Activated effector memory CD4-positive, alpha-beta T cell treated with anti-CD3 and anti-CD28 coated beads, Interleukin-2, amount 50 U/mL, for 16 hours (primary cell): ENCODE measurements at places on chromosomes 13 and 19.

DNA sequence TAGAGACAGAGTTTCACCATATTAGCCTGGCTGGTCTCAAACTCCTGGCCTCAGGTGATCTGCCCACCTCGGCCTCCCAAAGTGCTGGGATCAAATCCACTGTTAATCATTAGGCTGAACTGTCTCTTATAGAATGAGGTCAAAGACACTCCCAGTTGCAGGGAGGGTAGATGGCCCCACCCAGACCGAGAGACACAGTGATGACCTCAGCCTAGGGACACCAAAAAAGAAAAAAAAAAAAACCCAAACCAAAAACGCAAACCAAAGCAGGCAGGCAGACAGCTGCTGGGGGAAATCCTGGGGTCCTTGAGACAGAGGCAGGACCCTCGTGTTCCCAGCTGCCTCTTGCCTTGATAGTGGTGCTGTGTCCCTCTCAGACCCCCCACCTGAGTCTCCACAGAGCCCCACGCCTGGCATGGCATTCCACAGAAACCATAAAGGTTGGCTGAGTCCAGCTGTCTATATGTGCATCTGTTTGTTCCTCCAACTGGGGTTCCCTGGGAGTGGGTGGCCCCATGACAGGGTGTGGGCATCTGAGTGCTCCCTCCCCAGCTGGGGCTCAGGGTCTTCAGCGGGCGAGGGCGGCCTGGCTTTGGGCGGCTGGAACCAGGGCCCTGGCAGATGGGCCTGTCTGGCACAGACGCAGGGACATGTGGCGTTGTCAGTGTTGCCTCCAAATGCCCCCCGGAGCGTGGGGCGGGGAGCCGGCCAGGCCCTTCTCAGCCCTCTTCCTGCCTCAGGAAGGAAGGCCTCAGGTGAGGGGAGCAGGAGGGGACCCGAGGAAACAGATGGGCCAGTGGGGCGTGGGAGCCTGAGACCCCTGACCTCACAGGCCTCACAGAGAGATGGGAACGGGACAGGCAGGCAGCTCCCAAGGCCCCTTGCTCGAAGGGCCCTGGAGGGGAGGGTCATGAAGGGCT, 5.2 kb downstream of the DAND5 start:
- no peak for DNase-seq

DNA sequence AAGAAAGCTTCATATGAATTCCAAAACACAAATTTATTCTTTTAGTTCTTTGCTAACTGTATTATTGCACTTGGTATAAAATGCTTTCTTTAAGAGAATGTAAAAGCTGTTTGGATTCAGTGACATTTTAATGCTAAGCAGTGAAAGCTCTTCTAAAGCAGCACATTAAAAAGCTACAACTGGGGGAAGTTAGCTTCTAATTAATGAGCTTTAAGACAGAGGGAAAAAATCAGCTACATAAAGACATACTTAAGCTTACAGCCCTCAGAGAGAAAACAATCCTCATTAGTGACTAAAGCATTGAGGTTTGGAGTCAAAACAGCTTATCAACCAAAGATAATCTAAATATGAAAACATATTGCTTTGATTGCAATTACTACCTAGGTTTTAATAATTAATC, 1222.2 kb upstream of the SPRY2 start:
- DNase-seq = no peak

DNA sequence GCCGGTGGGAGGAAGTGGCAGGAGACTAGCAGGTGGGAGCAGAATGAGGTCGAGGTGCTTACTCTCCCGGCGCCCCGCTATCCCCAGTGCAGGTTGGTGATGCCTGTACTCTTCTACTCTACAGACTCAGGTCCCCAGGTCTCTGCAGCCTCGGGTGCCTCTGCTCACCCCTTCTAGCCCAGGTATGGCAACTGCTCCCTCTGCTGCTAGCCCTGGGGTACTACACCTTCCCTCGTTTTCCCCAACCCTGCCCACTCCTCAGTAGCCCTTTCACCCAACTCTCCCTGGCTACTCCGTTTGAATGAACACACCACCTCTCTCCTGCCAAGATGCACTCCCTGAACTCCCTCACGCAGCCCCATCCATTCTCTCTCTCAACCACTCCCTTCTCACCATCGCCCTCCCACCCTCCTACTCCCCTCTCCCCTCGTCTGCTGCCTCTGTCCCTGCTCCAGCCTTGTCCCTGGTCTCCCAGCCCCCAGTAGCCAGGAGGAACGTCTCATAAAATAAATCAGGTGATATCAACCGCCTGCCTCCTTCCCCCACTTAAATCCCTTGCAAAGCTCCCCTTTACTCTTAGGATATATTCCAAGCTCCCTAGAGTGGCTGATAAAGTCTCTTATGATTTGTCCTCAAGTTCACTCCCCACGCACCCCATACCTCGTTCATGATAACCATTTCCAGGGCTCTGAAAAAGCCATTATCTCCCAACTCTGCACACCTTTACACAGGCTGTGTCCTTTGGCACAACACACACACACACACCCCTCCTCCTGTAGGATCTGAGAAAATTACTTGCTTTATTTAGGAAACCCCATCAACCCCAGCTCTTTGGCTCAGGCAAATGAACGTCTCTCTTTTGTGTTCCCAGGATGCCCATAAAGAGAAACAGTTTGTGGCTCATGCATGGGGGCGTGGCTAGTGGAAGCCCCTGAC, 8.2 kb upstream of the MEIS3 start:
- peak; percentile 89 for DNase-seq

DNA sequence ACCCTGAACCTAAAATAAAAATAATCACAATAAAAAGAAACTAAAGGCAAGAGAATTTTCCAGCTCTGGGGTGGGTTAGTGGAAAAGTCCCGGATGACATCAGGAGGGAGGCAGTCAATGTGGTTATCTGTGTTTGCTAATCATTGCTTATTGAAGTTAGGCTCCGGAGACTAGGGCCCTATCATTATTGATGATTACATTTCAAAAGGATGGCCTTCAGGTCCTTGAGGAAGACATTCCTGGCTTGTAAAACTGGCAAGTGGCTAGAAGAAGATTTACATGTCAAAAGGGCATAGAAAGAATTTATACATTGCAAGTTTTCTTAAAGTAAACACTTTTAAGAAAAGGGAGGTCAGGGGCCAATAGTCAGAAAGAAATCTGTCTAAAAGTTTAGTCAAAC, 123.4 kb downstream of the POSTN start:
- DNase-seq = no peak

DNA sequence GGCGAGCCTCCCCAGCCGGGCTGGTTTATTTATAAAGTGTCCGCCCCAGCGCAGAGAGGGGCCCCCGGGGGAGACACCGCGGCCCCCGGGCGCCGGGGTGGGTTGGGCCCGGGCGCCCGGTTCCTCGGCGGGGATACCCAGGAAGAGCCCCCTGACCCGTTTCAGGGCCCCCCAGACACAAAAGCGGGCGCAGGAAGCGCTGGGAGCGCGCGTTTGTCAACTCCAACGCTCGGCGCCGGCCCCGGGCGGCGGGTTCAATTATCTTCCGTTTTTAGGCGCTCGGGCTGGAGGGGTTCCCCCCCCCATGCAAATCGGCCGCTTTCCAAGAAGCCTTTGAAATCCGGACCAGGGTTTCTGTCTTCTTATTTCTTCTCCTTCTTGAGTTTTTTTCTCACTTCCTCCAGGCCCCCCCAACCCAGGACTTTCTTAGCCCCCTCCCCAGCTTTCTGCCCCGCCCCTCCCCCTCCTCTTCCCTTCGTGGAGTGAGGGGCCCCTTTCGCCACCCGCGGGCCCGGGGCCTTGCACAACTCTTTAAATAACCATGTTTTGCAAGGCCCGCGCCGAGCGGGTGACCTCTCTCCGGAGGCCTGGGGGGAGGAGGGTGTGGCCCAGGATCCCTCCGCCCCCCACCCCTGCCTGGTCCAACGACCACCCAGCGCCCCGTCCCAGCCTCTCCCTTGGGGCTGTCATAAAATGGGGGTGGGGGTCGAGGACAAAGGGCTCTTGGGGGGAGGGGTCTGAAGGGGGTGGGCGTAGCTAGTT, 935 bp downstream of the ARID3A start:
- peak; percentile 79 for DNase-seq

- DNase-seq = no peak
Measured at GRCh38 chr19:31553846-31554215, 204.6 kb upstream of the TSHZ3 start.

GRCh38 chr19:54026656-54027055, 35.2 kb downstream of the CACNG6 start:
- DNase-seq = no peak

DNA sequence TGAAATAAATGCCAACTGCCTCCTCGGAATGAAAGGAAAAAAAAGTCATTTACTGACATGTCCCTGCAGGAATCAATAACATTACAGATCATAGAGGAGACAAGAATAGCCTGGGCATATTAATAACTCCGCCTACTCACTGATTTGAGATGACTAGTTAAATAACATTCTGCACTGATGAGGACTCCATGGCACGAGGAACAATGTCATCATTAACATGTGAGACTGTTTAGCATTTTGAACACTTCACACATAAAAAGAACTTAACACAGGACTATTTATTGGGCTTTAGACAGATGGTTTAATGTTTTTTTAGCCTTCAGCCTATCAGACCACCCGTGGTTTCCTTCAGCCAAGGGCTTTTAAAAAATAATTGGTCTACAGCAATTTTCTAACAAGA, 170.1 kb downstream of the OLFM4 start:
- no peak for DNase-seq

- no peak for DNase-seq
Measured at GRCh38 chr13:80177327-80177726, 163.6 kb downstream of the SPRY2 start.

GRCh38 chr19:33953592-33953991, 156.9 kb downstream of the KCTD15 start:
- DNase-seq = no peak

GRCh38 chr13:53941588-53942190, 913.1 kb downstream of the OLFM4 start:
- no peak for DNase-seq

DNA sequence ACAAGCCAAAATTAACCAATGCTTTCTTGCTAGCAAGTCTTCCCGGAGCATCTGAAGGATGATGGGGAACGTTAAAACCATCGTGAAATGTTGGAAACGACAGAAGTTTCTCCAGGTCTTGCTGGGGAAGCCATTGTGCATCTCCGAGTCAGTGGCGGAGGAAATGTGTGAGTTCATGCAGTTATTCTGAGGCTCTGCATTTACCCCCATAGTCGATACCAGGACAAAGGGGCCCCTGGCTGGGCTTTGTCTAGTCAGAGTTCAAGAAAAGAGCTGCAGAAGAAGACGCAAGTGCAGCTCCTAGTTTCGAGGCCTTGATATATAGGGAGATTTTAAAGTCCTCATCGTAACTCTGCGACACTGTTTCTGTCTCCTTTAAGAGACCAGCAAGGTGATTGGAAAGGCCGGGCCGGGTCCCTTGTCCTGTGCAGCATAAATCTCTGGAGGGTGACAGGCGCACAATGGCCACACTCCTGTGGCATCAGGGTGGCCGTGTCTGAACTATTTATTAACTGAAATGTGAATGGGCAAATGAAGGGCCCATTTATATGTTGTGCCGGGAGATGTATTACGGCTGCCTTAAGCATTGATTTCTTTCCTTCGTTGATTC, 172.0 kb downstream of the TEX29 start:
- DNase-seq = peak; percentile 25

DNA sequence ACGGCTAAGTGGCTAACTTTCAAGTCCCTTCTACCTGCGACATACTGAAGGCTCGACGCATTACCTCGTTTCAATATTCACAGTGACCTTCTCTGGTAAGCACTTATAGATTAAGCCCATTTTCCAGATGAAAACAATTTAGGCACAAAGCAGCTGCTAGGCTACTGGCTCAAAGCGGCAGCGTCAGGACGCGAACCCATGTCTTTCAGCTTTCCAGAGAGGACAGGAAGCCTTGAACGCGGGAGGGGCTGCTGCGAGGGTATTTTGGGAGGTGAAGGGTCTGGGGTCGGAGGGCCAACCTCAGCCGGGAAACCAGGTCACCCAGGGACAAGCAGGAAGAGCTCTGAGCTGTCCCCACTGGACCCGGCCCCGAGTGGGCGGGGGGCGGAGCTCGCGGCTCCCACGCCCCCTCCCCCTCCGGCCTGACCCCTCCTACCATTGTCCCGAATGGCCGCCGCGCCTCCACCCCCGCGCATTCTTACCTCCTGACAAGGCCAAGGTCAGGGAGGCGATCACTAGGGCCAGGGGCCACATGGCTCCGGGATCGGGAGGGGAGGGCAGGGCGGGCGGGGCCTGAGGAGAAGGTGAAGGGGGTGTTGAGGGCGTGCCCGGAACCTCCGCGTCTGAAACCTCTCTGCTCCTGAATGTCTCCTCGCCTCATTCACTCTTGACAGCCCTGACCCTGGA, at the start of gene KLK13:
Gene KLK13, minus strand, starts transcription at position 559 of the 687 bp plus-strand sequence. Its CDS starts 25 bp downstream, at position 534.
- no peak for DNase-seq

DNA sequence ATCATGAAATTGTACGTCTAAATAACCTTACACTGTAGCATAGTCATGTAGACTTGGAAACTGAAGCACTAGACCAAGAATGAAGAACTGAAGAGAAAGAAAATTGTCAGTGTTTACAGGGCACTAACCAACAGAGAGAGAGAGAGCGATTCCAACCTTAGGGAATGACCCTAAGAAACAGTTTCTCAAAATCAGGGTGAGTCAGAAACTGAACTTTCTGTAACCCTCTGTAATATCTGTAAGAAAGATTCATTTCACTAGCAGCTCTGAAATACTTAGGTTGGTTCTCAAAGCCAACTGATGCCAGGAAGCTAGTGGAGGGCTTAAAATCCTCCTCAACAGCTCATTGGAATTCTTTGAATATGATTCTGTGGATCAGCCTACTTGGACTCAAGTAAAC, 936.9 kb downstream of the EFNB2 start:
- DNase-seq = no peak

DNA sequence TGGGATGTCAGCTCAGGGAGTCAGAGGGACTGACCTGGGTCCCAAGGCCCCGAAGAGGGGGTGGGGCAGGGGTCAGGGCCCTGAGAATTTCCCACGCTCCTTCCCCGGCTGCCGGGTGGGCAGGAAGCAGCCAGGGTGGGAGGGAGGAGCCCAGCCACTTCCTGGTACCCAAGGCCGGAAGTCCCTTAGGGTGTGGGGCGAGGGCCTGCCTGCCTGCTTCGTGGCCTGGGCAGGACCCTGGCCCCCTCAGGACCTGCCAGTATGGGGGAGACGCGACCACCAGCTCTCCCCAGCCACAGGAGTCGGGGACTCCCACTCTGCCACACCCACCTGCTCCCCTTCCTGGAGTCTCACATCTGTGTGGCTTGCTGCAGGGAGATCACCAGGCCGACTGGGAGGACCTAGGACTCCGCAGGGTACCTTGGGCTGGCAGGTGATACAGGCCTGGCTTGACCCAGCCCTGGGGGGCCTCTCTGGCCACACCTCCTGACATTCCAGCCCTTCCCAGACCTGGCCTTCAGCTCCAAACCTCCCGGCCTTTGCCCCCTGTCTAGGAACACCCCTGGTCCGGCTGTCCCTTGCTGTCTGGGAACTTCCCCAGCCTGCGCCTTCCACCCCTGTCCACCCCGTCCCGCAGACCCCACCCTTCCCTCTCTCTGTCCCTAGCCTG, 9.8 kb upstream of the CIRBP start:
- DNase-seq = peak; percentile 92

DNA sequence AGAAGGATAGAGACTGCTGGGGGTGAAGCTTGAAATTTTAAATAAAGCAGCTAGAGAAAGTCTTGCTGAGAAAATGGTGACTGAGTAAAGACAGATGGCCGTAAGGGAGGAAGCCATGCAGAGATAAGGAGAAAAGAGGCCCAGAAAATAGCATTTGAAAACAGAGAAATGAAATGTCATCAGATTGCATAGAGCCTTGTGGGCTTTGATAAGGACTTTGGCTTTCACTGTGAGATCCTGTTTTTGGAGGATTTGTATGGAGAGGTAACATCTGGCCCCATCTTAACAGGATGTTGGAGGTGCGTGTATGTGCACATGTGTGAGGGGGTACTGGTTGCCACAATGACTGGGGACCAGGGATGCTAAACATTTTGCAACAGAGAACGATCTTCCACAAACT, 19.5 kb upstream of the ATP8A2 start:
- DNase-seq = no peak

GRCh38 chr19:49685845-49686332, 3.5 kb upstream of the ADM5 start:
- no peak for DNase-seq
